ENCODE measurements at places on chromosomes 6 and 20.
A peak's percentile ranks its signal among the peaks of the same experiment; 100 is the strongest.

GRCh38 chr20:35034145-35034544 lies 58.5 kb downstream of the TRPC4AP start:
- DNase-seq, result no peak

GRCh38 chr6:160137989-160138835 lies 16.6 kb downstream of the SLC22A1 start:
- DNase-seq, result peak; percentile 72

- DNase-seq, result no peak
Observed at GRCh38 chr6:126264265-126264664, 75.7 kb upstream of the CENPW start.

GRCh38 chr20:41047279-41047974 lies 18.8 kb downstream of the TOP1 start:
- no peak for DNase-seq

DNA sequence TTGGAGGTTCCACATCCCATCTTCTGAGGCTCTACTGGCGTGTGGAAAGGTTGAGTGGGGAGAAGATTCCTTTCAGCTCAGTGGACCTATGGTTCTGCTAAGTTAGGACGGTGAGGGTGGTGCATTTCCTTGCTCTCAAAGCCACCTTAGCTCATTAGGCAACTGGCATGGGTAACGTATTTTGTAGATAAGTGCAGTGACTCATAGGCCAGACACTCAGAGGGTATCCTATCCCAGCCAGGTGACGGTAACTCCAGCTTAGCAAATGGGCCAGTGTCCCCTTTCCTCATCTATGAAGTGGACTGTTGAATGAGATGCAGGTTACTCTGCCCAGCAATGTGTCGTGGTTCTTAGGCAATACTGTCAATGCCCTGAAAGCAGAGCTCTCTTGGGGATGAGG lies 3.7 kb downstream of the RPS6KA2 start:
- peak; percentile 25 for DNase-seq

DNA sequence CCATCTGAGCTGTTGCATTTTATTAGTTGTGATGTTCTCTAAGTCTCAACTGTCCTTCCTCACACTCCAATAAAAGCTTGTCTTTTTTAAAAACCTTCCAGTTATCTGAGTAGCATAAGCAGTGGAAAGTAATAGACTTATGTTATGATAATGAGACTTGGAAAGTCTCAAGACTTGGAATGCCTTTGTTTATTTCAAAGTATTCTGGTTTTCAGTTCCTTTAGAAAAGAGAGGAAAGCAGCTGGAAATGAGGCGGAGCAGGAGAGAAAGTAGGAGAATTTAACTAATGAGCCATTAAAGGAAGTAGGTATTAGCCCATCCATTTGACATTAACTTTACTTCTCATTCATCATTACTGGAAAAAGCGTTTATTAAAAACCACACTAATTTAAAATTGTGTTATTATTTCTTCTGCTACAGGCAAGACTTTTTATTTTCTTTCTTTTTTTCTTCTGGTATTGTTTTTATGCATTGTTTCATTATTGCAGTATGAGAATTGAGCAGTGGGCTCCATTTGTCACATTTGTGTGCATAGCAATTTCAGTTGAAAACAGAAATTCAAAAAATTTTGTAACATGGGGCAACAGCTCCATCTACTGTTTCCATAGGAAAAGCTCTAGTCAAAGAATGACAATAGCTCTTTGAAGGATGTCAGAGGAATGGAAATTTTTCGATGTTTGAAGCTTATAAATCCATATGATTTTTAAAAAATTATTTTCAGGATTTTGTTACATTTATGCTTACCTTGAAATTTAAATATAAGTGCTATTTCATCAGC lies 194.8 kb downstream of the COL9A1 start:
- DNase-seq, result peak; percentile 48

DNA sequence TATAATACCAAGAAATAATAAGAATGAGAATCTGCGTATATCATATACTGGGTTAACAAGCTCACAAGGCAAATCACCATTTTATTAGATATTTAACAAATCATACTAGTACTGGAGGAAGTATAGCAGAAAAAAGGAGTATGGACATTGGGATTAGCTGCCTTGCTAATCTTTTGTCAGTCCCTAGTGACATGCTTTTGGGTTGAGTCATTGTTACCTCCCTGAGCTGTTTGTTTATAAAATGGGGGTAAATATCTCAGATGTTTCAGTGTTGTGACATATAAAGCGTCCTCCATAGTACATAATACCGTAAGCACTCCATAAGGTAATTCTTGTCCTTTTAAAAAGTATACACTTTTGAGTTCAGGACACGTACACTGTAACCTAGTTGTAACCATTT lies 107.0 kb downstream of the ESR1 start:
- DNase-seq, result peak; percentile 54

DNA sequence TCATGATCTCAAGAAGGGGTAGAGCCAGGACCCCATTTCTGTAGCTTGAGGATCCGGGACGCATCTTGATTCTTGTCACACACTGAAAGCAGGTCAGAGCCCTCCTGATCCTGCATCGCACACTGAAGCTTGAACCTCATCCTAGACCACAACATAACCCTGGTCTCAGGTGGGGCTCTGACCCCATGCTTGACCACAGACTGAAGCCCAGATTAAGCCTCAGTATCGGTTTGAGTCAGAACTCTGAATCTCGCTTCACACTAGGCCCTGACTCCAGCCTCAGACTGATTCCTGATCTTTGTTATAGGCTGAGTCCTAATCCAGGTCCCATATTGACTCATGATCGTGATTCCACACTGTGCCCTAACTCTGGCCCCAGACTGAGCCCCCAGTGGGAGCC lies 8.5 kb upstream of the RSPO4 start:
- no peak for DNase-seq

DNA sequence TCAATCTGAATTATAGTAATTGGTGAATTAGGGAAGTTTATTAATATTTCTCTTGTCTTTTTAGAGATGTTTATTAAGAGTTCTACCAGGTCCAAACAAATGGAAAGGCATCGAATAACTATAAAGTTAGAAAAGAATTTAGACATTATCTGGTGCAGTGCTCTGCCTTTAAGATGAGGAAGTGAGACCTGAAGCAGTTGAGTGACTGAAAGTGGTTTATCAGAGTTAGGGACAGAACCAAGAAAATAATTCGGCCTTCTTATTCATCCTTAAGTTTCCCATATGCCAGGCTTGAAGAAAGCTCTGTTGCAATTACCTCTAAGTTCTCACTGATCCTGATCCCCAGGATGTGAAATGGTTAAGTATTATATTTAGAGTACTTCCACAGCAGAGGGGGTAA lies 94.2 kb upstream of the FLRT3 start:
- no peak for DNase-seq

DNA sequence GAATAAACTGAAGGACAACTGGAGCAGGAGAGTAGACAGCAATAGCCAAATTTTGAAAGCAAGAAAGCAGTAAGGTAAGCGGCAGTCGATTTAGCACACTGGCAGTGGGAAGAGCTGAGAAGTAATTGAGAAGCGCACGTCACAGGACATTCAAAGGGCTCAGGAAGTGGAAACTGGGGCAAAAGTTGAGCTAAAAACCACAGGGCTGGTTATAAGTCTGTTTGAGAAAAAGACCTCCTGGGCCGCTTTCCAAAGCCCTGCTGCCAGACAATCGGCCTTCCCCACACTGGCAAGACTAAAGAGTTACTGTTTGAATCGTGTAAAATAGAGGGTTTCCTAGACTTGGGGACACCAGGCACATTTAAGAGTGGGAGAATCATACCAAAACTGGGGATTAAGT lies 161.4 kb downstream of the DNAH8 start:
- peak; percentile 21 for DNase-seq

DNA sequence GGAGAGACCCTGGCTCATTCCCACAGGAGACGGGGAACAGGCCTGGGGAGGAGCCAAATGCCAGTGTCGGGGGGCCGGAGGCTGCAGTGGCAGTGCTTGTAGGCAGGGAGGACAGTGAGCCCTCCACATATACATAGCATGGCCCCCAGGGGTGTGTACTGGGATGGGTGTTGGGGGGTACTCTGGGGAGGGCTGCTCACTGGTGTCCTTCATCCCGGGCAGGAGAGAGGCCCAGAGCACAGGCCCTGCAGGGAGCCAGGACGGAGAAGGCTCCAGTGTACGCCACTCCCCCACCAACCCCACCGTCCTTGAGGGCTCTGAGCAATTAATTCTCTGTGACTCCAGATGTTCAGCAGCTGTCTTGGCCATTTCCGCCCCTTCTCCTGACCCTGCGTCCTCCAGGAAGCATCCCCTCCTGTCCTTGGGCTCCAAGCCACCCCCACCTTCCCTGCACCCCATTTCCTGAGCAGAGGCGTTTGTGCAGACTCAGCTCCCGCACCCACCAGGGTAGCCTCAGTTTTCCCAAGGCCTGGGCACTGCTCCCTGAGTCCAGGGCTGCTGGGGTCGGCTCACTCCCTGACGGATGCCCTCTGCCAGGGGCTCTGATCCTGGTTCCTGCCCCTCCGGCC lies 3.4 kb upstream of the ABHD16B start:
- peak; percentile 50 for DNase-seq

Measured in fibroblast of mammary gland (primary cell).